ENCODE measurements at places on chromosomes 11 and 22.

DNA sequence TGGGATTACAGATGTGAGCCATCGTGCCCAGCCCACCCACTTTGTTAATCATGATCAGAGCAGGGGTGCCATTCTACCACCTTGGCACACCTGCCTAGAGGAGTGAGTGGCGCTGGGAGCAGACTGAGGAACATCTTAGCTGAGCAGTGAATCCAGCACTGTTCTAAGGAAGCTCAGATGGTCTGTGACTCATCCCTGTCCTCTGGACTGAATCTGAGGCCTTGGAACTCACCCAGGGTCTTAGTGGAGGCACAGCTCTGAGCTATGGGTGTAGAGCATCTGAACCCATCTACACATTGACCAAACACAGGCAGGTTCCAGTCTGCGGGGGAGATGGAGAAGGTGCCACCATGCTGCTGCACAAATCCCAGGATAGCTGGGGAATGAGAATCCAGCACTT, 14.9 kb downstream of the PGAP2 start:
- peak; percentile 65 for DNase-seq

DNA sequence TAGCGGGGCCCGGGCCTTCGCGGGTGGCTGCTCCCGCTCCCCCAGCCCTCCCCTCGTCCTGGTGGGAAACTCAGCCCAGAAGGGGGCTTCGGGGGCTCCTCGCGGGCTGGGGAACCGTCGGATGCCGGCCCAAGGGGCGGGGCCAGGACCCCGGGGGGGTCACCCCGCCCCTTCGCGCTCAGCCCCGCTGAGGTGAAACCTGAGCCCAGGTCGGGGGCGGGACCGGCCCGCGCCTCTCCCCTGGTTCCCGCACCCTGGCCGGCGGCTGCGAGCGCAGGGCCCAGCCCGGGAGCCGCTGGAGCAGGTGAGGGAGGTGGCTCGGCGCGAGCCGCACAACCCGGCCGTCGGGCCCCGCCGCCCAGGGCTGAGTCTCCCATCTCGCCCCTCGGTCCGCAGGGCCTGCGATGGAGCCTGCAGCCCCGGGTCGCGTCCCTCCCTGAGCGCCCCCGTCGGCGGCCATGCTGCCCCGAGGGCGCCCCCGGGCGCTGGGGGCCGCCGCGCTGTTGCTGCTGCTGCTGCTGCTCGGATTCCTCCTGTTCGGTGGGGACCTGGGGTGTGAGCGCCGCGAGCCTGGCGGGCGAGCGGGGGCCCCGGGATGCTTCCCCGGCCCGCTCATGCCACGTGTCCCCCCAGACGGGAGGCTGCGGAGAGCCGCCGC, at the start of gene LARGE2:
Gene LARGE2 (plus strand): TSS at position 232 of the 658 bp plus-strand sequence. CDS start 227 bp downstream, at position 459.
- DNase-seq: no peak

- no peak for DNase-seq
Measured at GRCh38 chr11:47453365-47453764, 4.4 kb upstream of the RAPSN start.

- DNase-seq: peak; percentile 17
Measured at GRCh38 chr11:13152736-13153541, 124.7 kb upstream of the BMAL1 start.

GRCh38 chr11:11243590-11244469, 109.2 kb downstream of the CSNK2A3 start:
- no peak for DNase-seq

DNA sequence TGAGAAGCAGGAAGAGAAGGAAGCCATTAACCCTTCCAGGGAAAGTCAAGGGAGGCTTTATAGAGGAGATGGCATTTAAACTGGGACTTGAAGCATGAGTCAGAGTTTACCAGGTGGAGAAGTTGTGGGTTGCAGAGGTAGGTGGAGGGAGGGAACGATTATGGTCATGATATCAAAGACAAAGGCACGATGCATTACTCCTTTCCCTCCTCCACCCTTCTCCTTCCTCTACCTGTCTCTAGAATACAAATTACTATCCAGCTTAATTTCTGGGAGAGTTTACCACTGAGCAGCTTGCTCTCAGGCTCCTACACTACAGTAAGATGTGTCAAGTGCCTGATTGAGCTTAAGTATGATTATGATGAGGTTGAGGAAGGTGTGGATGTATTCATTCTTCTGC, 151.7 kb downstream of the NELL1 start:
- DNase-seq: no peak

GRCh38 chr11:76148231-76148630, 58.1 kb downstream of the WNT11 start:
- DNase-seq: no peak

- peak; percentile 89 for DNase-seq
Measured at GRCh38 chr11:81005595-81005994, 1564.8 kb upstream of the TENM4 start.

DNA sequence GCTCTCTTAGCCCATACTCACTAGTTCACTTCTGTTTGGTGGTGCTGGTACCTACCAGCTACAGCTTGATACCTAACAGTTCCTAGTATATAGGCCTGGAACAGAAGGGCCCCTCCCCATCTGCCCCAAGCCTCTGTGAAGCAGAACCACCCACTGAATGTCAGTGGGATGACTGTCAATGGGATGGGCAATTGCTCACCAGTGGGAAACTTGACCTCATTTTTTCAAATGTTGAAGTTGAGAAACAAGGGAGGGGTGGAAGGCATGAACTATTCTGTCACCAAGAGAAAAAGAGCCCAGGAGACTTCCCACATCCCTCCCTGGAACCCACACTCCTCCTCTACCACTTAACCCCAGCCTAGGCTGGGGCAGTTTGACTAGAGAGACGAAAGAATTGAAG, at the start of gene NLRP10:
Gene NLRP10 (minus strand): TSS at position 62 of the 400 bp plus-strand sequence. CDS start 1,952 bp downstream, outside the sequence.
- peak; percentile 85 for DNase-seq

GRCh38 chr11:42023267-42023666, 563.8 kb upstream of the LRRC4C start:
- DNase-seq: no peak

DNA sequence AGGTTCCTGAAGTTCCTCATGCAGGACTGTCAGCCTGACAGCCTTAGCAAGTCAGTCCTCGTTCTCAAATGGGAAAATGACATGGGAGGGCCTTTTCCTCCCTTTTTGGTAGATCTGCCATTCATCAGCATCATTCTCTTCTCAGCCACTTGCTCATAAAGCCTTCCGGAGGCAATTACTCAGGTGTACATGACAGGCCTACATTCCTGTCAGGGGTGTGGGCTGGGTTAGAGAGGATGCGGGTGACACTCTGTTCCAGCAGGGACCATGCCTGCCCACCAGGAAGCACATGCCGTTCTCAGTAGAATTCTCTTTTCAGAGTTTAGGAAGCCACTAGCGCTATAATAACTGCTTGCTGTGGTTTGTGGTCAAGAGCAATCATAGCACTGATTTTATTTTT, 24.2 kb upstream of the ANKK1 start:
- no peak for DNase-seq

GRCh38 chr11:27525824-27526516, 19.4 kb upstream of the LIN7C start:
- DNase-seq: no peak

DNA sequence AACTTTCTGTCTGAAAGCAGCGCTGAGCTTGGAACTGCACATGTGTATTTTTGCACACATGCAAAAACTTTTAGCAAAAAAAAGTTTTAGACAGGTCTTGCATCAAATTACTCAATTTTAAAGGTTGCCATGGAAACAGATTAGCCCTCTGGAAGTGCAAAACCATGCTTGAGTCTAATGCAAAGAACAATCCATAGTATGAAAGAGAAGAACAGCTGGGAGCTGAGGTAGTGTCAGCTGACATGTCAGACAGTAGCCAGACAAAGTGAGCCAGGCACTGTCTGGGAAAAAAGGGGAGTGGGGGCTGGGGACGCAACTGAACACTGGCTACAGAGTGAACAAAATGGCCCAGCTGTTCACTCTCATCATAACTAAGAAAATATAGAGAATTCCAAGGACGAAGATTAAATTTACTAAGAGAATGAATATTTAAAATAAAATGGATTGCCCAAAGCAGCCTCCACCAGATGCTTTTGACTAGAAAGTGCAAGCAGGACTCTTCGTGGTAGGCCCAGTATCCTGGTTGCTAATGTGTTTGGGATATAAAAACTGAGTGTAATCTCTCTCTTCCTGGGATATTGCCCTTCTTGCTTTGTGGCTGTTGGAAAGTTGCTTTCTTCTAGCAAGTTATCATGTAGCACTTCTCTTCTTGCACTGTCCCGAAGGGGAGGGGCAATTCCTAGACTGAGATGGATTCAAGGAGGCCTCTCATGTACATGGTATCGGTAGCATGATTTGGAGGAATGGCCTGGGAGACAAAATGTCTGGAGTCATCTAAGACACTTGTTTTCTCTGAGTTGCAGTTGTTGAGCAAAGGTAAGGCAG, 434.1 kb upstream of the FAT3 start:
- no peak for DNase-seq

GRCh38 chr11:130580372-130580771, 131.9 kb downstream of the ADAMTS15 start:
- DNase-seq: peak; percentile 86

GRCh38 chr11:11843211-11843621, 1.4 kb downstream of the USP47 start:
- peak; percentile 40 for DNase-seq

DNA sequence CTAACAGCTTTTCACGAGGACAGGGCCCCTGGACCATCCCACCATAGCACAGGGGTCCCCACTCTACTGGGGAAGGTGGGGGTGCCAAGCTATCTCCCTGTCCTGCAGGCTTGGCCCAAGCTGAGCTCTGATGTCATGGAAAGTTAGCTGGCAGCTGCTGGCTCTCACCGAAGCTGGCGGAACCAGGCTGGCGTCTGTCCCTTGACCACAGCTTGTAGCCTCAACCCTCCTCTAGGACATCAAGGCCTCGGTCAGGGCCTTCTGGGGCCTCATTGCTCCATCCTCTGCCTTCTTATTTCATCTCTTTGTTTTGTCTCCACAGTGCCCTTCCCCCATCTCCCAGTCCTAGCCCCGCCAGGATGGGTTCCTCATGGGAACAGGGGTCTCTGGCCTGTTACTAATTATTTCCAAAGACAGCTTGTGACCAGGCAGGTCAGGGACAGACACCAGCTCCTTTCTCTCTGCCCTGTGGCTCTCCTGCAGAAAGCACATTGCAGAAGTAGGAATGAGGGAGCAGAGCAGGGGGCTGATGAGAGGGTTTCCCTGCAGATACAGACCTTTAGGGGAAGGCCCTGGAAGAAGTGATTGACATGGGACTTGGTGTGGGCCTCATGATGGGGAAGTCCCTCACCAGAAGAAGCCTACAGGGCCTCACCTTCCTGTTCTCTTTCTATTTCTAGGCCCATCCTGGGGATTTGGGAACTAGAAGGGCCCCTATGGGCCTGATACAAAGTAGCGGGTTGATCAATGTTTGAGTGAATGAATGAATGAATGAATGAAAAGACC, 97.5 kb upstream of the ALX4 start:
- no peak for DNase-seq

DNA sequence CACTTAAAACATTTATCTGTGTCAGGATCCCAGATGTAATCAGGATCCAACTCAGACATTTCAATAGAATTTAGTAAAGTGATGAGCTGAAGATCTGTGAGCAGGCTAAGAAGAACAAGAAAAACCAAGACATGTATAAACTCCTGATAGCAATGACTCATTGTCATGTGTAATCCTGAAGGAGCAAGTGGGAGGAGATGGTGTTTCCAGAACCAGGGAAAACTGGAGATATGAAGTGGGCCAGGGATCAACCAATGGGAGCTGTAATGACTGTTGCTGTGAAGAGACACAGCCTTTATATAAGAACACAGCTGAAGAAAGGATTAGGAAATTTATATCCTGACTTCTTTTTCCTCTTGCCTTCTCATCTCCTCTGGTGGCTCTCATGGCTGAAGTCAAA, 682.5 kb upstream of the ARHGAP42 start:
- no peak for DNase-seq

GRCh38 chr11:59773083-59773440, 17.9 kb downstream of the STX3 start:
- no peak for DNase-seq

Data from fibroblast of skin of scalp (primary cell).